ENCODE measurements at places on chromosomes 12 and 14. TPM values are rescaled to one million over a fixed set of nuclear protein-coding genes. Genes with fewer than 3 reads are reported as not detected.

DNA sequence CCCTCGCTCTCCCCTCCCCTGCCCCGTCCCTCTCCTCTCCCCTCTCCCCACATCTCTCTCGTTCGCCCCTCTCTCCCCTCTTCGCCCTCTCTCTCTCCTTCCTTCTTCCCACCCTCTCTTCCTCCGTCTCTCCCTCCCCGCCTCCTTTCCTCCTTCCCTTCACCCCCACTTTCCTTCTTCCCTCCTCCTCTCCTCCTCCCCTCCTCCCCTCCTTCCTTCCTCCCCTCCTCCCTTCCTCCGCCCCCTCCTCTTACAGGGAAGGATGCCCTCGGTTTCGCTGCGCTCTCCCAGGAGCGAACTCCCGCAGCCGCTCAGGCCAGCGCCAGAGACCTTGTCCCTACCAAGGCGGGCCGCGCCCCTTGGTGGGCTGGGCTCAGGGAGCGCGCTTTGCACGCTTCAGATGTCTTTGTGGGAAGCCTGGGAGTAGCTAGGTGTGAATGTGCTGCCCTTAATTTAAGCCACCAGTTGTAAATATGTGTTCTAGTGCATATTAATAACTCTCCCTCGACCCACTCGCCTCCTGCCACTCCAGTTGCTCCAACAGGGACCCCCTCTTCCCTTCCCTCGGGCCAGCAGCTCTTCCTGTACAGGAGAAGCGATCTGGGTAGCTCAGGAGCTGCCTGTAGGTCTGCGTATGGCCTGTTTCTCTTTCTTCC lies 13.3 kb upstream of the MAP3K9 start:
- H3K4me3 ChIP-seq: peak overlapping the region; percentile 88
- peaks cover 3% of the 10 kb centered on the region for H3K27me3 ChIP-seq
- no peaks in the 10 kb centered on the region for H3K36me3 ChIP-seq
- peak; percentile 56 for DNase-seq
- H3K4me1 ChIP-seq: peaks cover 7% of the 10 kb centered on the region

The IL23A gene
- total RNA-seq: 0.80 TPM

DNA sequence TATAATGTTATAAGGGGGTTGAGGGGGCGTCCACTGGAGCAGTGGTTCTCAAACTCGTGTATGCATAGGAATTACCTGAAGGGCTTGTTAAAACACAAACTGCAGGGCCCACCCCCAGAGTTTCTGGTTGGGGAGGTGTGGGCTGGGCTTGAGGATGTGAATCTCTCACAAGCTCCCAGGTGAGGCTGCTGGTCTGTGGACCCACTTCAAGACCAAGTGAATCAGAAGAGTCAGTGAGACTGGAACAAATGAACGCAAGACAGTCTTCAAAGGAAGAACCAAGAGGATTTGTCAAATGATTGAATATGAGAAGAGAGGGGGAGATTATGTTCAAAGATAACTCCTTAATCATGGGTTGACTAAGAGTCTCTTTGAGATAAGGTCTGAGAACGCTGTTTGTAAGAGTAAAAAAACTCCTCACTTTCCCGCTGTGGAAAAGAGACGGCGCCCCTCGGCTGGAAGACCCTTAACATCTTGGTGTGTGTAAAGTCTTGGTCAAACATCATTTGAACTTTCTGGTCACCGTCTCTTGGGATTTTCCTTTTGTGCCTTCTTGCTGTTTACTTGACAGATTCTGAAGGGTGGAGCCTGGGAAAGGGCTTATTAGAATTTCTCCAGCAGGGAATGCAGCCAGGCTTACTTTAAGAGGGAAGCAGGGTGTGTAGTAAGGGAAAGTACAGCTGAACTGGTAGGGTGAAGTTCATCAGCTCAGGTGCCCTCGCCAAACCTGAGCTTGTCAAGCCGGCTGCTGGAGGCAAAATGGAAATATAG lies 5.3 kb upstream of the FOXN3 start:
- no peak overlapping the region for H3K4me3 ChIP-seq
- H3K27me3 ChIP-seq: peaks cover 5% of the 10 kb centered on the region
- no peak overlapping the region for H3K27ac ChIP-seq

DNA sequence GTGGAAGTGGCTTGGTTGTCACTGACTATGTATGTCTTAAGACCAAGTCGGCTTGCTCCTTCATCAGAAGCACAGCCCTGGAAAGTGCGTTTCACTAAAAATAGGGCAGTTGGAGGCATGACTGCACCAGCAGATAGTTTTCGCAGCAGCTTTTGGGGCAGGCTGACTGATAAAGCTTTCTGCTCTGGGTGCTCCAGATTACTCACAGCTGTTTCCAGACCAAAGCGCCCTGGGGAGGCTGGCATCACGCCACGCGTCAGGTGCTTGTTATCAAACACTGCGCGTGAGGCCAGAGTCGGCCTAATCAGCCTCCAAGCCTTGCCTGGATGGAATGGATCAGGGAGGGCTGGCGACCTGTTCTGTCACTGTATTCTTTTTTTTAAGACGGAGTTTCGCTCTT lies 13.3 kb upstream of the LRRC10 start:
- H3K27ac ChIP-seq: no peak overlapping the region
- H3K4me3 ChIP-seq: no peak overlapping the region
- peaks cover 2% of the 10 kb centered on the region for H3K4me1 ChIP-seq
- peaks cover 8% of the 10 kb centered on the region for H3K27me3 ChIP-seq
- H3K36me3 ChIP-seq: no peaks in the 10 kb centered on the region

GRCh38 chr14:53161758-53162435 lies 8.8 kb upstream of the DDHD1 start:
- H3K4me3 ChIP-seq: no peak overlapping the region
- H3K36me3 ChIP-seq: no peaks in the 10 kb centered on the region
- no peak overlapping the region for H3K27ac ChIP-seq

DNA sequence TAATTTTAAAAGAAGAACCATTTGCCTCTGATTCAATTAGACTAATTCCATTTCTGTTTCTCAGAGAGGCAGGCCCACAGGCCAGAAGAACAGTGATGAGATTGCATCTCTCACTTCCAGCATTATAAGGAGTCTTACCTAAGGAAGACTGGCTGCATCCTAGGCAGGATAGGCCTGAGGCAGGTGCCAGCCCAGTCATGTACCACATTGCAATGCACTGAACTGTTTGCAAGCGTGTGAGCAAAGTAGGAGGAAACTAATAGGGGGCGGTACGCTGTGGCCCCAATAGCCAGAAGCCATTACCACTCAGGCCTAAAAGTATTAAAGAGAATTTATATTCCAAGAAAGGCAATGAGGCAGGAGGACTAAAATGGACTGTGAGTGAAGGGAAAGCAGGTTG lies 12.1 kb upstream of the CNIH1 start:
- H3K36me3 ChIP-seq: no peaks in the 10 kb centered on the region
- H3K4me1 ChIP-seq: no peaks in the 10 kb centered on the region
- H3K27me3 ChIP-seq: no peaks in the 10 kb centered on the region
- no peak overlapping the region for H3K27ac ChIP-seq

DNA sequence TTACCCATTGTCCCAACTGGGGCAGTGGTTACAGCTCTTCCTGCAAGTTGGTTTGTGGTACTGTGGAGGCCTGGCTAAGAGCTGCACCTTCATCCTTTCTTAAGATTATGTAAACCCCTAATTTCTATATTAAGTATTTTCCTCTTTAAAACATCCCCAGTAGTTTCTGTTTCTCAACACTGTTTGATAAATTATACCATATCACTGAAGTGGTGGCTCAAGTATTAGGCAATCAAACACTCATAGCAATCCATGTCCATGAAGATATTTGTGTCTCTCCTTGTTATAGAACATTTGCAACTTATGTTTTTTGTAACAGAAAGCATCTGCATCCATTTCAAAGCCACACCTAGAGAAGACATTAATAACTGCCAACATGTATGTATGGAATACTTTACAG lies 31.8 kb downstream of the ATXN3 start:
- no peaks in the 10 kb centered on the region for H3K4me1 ChIP-seq
- H3K27me3 ChIP-seq: no peaks in the 10 kb centered on the region
- peaks cover 17% of the 10 kb centered on the region for H3K36me3 ChIP-seq
- no peak for DNase-seq
- no peak overlapping the region for H3K4me3 ChIP-seq

The TAS2R8 gene
- total RNA-seq: 0.44 TPM

- peaks cover 5% of the 10 kb centered on the region for H3K36me3 ChIP-seq
- H3K4me1 ChIP-seq: peaks cover 38% of the 10 kb centered on the region
Measured at GRCh38 chr12:65892841-65893251, 68.6 kb downstream of the HMGA2 start.

The KRT82 gene
- not detected for total RNA-seq

GRCh38 chr14:76814726-76815645 lies 2.3 kb upstream of the ANGEL1 start:
- H3K4me3 ChIP-seq: no peak overlapping the region
- H3K4me1 ChIP-seq: peaks cover 17% of the 10 kb centered on the region
- DNase-seq: no peak

The P3H3 gene
- 48.8 TPM for total RNA-seq

The TPH2 gene
- total RNA-seq: 0.10 TPM

GRCh38 chr12:102050660-102051430 lies 10.9 kb downstream of the WASHC3 start:
- H3K27me3 ChIP-seq: peaks cover 1% of the 10 kb centered on the region
- H3K36me3 ChIP-seq: no peaks in the 10 kb centered on the region
- no peak for DNase-seq

The NOS1 gene
- 0.05 TPM for total RNA-seq

The RAB3IP gene
- 14.1 TPM for total RNA-seq

- H3K27ac ChIP-seq: no peak overlapping the region
- H3K36me3 ChIP-seq: peaks cover 4% of the 10 kb centered on the region
- H3K27me3 ChIP-seq: peaks cover 1% of the 10 kb centered on the region
- H3K4me3 ChIP-seq: no peak overlapping the region
- DNase-seq: no peak
Measured at GRCh38 chr14:89667983-89668382, 250.9 kb upstream of the FOXN3 start.

DNA sequence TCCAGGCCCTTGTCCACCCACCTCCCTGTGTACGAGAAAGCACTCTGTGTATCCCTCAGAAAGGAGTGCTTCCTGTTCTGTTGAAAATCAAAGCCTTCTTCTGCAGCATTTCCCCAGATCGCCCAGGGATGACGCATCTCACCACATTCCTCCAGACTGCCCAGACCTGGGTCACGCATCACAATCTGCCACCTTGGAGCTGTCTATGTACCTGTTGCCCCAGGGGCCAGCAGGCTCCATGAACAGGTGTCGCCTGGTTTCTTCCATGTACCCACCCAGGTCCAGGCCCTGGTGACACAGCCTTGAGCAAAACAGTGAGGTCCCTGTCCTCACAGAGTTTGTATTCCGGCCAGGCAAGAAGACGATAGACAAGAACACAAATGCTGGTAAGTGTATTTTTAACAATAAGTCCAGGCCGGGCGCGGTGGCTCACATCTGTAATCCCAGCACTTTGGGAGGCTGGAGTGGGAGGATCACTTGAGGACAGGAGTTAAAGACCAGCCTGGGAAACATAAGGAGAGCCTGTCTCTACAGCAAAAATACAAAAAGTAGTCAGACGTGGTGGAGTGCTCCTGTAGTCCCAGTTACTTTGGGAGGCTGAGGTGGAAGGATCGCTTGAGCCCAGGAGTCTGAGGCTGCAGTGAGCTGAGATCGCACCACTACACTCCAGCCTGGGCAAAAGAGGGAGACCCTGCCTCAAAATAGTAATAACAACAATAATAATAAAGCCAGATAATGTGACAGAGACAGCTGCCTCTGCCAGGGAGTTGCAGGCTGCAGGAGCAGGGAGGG lies 6.8 kb upstream of the PPP1R13B start:
- H3K4me3 ChIP-seq: peak overlapping the region; percentile 71
- no peaks in the 10 kb centered on the region for H3K36me3 ChIP-seq
- peaks cover 34% of the 10 kb centered on the region for H3K4me1 ChIP-seq
- peak overlapping the region; percentile 57 for H3K27ac ChIP-seq
- no peak for DNase-seq

The ANO4 gene
- 1.1 TPM for total RNA-seq

GRCh38 chr12:129819391-129819790 lies 84.4 kb downstream of the TMEM132D start:
- peaks cover 1% of the 10 kb centered on the region for H3K27me3 ChIP-seq
- H3K36me3 ChIP-seq: peaks cover 13% of the 10 kb centered on the region
- H3K4me3 ChIP-seq: no peak overlapping the region
- H3K27ac ChIP-seq: no peak overlapping the region
- H3K4me1 ChIP-seq: no peaks in the 10 kb centered on the region

DNA sequence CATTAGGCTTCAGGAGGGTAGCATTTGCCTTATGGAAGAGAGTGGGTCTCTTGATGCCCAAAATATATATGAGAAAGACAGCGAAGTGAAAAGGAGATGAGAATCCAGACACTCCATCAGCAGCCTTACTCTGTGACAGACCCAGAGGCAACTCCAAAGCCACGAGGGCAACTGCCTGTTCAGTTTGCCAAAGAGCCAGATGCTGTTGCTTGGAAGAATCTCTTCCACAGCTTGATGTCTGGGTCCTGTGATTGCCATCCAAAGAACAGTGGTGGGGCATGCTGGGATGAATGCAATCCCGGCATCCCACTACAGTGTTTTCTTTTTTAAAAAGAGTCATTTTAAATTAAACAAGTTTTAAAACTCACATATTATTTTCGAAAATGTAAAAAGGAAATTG lies 10.9 kb upstream of the OTX2 start:
- H3K36me3 ChIP-seq: no peaks in the 10 kb centered on the region
- H3K27me3 ChIP-seq: peaks cover 15% of the 10 kb centered on the region
- H3K27ac ChIP-seq: no peak overlapping the region
- H3K4me1 ChIP-seq: peaks cover 6% of the 10 kb centered on the region

GRCh38 chr14:24954700-24955037 lies 95.3 kb downstream of the STXBP6 start:
- peaks cover 22% of the 10 kb centered on the region for H3K4me1 ChIP-seq
- H3K4me3 ChIP-seq: no peak overlapping the region
- H3K36me3 ChIP-seq: no peaks in the 10 kb centered on the region
- H3K27ac ChIP-seq: no peak overlapping the region
- no peaks in the 10 kb centered on the region for H3K27me3 ChIP-seq
- no peak for DNase-seq

DNA sequence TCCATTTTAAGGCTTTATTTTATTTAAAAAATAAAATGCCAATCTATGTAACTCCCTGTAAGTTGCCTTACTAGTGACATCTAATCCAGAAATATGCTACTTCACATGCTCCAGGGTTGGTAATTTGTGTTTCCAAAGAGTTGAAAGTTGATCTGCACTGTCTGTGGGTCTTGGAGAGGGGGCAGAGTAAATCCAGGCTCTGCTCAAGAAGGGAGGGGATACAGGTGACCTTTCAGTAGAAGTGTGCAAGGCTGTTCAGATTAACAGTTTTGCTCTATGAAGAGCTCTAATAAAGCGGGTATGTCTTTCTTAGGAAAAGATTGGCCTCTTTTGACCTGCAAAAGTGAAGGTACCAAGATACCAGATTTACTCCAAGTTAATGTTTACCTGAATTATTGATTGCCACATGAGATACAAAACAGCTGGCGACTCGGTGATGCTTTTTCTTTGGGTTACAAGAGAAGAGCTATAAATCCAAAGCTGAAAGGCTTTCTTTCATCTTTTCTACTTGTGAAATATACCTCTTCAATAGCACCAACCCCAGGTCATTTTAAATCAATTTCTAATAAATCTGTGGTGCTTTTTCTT lies 75.6 kb upstream of the FLRT2 start:
- H3K4me3 ChIP-seq: no peak overlapping the region
- peaks cover 2% of the 10 kb centered on the region for H3K27me3 ChIP-seq
- no peaks in the 10 kb centered on the region for H3K36me3 ChIP-seq

The KRT6A gene
- not detected for total RNA-seq

DNA sequence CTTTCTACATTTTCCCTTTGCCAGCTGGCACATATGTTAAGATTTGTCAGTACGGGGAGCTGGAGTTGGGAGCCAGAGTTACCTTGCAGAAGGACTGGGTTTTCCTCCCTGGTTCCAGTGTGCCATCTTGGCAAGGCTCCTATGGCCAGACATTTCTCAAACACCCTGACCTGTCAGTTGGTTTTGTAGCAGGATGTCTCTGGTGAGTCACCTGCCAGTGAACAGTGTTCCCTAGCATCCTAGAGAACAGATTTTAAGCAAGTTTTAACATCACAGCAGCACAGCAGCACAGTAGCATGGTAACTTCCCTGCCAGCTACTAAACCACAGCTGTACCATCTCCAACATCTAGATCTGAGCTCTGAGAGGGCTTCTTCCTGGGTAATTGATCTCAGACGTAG lies 26.2 kb upstream of the KTN1 start:
- H3K4me3 ChIP-seq: no peak overlapping the region
- peaks cover 1% of the 10 kb centered on the region for H3K27me3 ChIP-seq
- DNase-seq: no peak
- no peaks in the 10 kb centered on the region for H3K4me1 ChIP-seq

Data from endothelial cell (in vitro differentiated cells).